Stimulated activated CD4-positive, alpha-beta T cell treated with anti-CD3 and anti-CD28 coated beads, TNF-alpha, amount 100 ng/mL, for 4 hours (primary cell): ENCODE measurements at places on chromosomes 16 and 17.

DNA sequence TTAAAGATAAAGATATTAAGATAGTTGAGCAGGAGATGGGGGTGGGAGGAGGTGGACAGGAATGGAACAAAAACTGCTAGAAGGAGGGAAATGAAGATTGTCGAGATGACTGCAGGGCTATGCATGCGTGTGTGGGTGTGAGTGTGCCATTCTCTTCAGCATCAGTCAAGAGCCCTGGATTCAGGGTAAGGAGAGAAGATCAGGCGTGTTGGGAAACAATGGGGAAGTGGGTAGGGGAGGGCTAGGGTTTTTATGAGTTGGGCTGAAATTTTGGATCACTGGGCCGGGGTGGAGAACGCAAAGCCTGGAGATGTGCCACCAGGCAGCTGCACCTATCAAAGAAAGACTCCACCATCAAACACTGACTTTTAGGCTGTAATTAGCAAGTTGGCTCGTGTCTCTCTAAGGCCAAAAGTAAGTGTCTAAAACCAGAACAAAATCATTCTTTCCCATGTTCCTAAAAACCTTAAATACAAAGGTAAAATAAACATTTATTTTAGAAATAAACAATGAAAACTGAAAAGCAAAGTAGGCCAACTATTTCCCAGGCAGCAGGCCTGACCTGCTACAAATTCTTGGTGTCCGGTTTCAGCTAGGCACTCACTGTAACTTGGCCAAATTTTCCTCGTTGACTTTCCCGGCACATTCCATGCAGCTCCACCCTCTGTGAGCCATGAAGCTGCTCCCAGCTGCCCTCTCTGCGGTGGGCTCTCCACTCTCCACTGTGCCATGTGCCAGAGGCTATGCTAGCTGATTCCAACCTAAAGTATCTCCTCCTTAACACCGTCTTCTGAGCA, 4.2 kb downstream of the CDRT4 start:
- no peak for DNase-seq

- no peak for DNase-seq
These were observed 141.6 kb downstream of the CCDC182 start for GRCh38 chr17:57603546-57603945.

DNA sequence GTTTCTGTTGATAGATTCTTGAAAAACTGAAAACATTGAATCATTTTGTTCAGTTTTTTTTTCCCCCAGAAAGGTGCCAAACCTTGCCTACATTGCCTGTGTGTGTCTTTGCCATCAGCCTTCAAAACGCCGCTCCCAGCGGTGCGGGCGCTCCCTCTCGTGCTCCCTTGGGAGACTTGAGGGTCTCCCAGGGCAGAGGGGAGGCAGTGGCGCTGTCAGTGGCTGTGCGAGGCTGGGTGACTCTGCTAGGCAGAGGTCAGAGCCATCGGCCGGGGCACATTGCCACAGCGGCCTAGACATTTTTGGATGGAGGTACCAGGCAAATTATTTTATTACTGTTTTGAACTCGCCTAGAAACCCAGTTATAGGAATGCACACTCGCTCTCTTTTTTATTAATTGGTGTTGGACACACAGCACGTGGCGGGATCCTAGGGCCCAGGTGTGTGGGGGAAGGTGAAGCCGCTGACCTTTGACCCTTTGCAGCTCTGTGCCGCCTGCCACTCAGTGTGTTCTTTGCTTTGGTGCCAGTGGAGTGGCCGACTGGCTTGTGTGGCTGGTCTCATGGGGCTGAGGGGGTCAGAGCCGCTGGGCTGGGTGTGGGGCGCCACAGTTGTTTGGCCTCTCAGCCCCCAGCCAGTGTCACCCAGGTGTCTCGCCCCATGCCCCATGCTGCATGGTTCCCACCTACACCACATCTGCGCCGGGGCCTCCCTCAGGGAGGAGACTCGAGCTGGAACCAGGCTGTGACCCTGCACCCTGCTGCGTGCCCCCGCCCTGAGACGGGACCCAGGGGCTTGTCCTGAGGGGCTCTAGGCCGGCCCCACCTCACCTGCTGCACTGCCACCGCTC, 115.7 kb downstream of the BANP start:
- DNase-seq: no peak

DNA sequence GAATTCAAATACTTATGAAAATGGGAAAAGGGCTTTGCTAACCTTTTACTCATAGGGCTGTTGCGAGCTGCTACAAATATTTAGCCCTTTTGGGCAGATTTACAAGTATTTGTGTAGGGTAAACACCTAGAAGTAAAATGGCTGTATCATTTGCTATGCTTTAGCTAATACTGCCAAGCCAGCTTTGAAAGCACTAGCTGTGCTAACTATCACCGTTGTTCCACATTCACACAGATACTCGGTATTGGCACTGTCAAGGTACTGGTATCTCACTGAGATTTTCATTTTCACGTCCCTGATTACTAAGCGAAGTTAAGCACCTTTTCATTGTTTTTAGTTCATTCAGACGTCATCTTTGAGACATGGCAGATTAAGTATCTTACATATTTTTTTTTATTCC, 84.8 kb downstream of the GLG1 start:
- no peak for DNase-seq

DNA sequence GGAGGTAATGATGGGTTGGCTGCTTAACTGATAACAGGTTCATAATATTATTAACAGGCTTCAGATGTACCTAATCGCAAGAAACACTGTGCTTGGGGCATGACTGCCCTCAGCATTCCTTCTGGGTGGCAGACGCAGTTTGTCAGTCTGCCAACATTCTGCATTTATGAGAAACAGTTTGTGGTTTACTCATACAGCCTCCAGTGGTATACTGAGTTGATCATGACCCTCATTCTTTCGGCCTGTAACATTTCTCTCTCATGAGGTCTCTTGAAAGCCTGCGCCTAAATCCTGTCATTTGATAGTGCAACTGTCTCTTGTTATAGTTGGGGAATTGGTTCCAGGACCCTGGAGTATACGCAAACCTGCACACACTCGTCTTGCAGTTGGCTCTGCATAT, 4.9 kb upstream of the RUSF1 start:
- DNase-seq: no peak

GRCh38 chr16:24007391-24007790, 171.6 kb downstream of the PRKCB start:
- DNase-seq: no peak

DNA sequence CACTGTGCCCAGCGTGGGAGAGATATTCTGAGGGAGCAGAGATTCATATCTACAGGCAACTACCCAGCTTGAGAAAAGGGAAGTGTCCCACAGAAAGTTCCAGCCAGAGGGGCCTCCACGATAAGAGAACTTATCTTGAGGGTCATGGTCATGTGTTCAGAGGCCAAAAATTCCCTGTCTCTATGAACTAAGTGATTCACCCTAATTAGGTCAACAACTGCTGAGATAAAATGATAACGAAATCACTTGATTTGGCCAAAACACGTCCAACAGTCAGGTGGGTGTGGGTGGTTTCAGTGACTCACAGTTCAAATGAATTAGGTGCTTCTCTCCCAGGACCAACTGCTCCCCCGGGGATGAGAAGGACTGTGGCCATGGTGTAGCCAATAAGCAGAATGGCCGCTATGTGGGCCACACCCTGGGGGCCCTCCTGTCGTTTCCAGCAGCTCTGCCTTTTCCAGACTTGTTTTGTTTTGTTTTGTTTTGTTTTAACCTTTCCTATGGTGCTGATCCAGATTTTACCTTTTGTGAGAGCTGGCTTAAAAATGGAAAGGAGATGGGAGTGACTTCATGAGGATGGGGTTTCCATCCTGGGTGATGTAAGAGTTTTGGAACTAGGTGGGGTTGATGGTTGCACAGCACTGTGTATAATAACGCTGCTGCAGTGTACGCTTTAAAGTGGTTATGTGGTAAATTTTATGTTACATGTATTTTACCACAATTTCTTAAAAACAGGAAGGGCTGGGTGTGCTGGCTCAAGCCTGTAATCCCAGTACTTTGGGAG, 8.7 kb downstream of the DNAI2 start:
- DNase-seq: peak; percentile 23

GRCh38 chr16:19699472-19699871, 18.6 kb downstream of the KNOP1 start:
- no peak for DNase-seq

GRCh38 chr16:50763211-50763610, 21.3 kb downstream of the CYLD start:
- DNase-seq: no peak
